ENCODE measurements at places on chromosomes 5 and 9. TPM values are rescaled to one million over a fixed set of nuclear protein-coding genes. Genes with fewer than 3 reads are reported as not detected.

TAF11L10 gene
- not detected for total RNA-seq

MORN5 gene
- 0.57 TPM for total RNA-seq

RXRA gene
- total RNA-seq, result 64.8 TPM

REEP2 gene
- 20.0 TPM for total RNA-seq

PANK3 gene
- 93.9 TPM for total RNA-seq

DNA sequence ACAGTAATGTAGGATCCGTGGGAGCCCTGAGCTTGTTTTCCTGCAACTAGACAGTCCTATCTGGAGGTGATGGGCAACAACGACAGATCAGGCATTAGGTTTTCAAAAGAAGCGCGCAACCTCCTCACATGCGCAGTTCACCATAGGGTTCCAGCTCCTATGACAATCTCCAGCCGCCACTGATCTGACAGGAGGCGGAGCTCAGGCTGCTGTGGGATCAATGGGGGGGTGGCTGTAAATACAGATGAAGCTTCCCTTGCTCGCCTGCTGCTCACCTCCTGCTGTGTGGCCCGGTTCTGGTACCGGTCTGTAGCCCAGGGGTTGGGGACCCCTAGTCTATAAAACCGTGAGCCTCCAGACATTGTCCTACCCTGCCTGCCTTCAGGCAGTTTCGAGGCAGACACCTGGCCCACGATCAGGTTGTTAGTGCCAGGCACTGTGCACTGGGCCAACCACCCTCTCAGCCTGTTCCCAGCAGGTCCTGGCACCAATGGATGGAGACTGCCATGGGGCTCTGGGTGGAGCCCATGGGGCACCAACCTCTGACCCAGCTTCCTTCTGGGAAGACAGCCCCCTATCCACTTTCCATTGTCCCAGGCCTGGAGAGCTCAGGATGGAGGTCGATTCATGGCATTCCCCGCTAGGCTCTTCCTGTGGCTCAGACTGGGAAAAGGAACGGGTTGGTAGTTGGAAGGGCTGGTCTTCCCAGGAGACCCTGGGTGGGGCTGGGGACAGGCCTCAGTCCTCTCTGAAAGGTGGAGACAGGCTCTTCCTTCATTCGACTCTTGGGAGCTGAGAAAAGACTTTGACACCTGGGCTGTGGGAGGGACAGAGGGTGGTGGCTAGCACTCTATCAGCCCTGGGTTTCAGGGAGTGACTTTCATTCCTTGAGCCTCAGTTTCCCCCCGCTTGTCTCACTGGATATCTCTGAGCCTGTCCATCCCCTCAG is 1.7 kb downstream of the ENDOG start:
- no peak for DNase-seq

- no peak for DNase-seq
These were observed 33.1 kb downstream of the ALDH7A1 start for GRCh38 chr5:126561908-126562307.
